ENCODE measurements at places on chromosomes 6 and 20. TPM values are rescaled to one million over a fixed set of nuclear protein-coding genes. Genes with fewer than 3 reads are reported as not detected.

TMC2 gene
- total RNA-seq: not detected

POU5F1 gene
- total RNA-seq: 0.31 TPM

ZBTB22 gene
- total RNA-seq: 13.3 TPM

GABRR1 gene
- total RNA-seq: not detected

FUCA2 gene
- 51.1 TPM for total RNA-seq

STX11 gene
- 5.9 TPM for total RNA-seq

SOD2 gene
- total RNA-seq: 737 TPM

NEURL2 gene
- 7.4 TPM for total RNA-seq

- DNase-seq: no peak
Measured at GRCh38 chr20:63540417-63541186, 3.4 kb upstream of the PTK6 start.

- no peak for DNase-seq
Measured at GRCh38 chr6:117138425-117138824, 126.9 kb upstream of the VGLL2 start.

- no peak for DNase-seq
Measured at GRCh38 chr6:40232698-40233097, 298.4 kb upstream of the MOCS1 start.

DNA sequence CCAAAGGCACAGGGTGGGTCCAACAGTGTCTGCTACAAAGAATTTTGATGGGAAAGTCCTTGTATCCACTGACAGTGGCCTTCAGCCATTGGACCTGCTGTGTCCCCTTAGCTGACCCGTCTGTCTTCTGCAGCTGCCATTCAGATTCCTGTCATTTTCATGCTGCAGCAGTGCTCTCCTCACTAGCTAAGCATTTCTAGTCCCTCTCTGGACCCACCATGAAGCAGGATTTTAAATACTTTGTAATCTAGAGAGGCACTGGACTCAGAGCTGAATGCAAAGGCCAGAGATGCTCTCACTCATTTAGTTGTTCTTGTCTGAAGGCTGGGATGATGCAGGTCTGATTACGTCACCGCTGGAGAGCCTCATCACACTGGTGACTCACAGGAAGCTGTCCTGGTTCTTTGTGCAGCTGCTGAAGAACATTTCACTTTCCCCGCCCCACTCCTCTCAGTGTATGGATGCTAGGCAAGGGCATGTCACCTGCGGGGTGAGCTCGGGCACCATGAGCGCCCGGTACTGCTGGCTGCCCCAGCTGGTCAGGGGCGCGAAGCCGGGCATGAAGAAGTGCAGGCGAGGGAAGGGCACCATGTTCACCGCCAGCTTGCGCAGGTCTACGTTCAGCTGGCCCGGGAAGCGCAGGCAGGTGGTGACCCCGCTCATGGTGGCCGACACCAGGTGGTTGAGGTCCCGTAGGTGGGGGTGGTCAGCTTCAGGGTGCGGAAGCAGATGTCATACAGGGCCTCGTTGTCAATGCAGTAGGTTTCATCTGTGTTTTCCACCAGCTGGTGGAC is 19.4 kb upstream of the TUBB2A start:
- DNase-seq: peak; percentile 74

DNA sequence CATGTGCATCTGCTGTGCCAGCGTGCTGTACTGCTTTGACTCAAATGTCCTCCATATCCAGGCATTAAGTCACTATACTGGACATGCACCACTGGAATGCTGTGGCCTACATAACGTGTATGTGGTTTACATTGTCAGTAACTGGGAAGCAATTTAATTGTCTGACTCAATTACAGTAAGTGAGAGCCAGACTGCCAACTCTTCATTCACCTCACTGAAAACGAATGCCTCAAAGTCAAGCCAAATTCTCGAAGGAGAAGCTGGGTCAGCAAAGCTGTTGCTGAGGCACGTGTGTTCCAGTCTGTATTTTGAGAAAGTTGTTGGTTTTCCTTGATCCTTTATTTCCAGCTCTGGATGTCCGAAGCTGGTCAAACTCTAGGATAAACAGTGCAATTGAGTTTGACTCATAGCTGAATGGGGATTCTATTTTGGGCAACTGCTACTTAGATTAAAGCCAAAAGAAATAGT is 534.3 kb downstream of the COL12A1 start:
- DNase-seq: no peak

GRCh38 chr20:311609-312008 is 13.7 kb upstream of the SOX12 start:
- DNase-seq: no peak

DNA sequence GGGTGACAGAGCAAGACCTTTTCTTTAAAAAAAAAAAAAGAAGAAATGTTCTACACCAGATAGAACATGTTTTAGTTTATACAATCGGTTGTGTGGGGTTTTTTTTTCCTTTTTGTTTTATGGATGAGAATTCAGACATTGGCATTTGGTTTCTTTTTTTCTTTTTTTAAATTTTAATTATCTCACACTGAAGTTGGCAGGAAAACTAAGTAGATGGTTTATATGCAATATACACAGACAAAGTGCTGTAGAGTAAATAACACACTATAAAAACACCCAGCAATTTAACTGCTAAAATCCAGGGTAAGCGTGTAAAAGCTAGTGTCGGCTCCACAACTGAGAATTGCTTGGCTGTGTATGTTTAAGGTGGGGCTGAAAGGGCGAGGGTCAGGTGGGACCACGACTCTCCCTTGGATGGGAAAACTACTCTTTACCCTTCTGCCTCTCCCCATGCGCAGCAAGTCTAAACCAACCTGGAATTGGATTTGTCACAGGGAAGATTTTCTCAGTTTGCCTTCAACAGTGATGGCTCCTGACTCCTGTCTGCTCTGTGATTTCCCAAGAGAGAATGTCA is 147.1 kb upstream of the MARCKS start:
- no peak for DNase-seq

DNA sequence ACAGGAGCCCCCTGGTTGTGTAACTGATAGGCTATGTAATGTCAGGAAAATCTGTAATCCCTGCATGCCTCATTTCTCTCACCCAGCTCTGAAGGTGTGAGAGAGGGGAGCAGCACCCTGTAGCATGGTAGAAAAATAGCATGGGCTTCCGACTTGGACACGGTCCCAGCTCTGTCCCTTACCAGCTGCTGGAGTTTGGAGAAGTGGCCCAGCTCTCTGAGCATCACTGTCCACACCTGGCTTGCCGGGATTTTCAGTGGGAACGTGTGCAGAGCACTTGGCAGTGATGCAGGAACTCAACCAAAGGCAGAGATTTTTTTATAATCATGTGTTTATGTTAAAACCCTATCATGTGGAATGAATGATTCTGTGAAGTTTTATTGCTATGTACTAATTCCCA is 34.6 kb downstream of the STK35 start:
- DNase-seq: no peak

DNA sequence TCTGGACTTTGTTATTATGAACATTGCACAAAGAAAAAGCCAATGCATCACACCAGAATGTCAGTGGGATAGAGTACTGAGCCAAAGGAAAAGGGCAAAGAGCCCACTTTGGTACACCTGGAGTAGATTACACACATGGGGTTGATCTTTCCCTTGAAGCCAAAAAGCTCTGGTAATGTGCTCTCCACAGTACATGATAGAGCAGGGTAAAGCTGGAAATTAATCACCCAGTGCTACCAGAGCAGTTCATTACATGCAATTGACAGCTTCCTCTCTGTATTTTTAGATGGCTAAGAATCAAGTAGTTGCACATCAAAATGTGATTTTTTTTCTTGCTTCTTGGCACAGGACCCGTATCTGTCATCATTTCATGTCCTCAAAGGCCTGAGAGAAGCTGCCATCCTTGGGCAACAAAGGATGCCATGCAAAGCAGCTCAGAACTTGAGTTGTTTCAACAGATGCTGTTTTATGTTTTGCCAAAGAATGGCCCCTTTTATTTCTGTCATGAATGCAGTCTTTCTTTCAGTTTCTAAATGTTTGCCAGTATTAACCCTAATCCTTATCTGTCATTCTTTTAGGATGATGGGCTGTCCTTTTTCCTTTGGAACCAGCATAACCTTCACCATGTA is 88.1 kb downstream of the HDGFL1 start:
- DNase-seq: no peak

- no peak for DNase-seq
Measured at GRCh38 chr6:484086-484745, 92.7 kb downstream of the IRF4 start.

GRCh38 chr20:58996226-58996611 is 10.8 kb downstream of the CTSZ start:
- no peak for DNase-seq

DNA sequence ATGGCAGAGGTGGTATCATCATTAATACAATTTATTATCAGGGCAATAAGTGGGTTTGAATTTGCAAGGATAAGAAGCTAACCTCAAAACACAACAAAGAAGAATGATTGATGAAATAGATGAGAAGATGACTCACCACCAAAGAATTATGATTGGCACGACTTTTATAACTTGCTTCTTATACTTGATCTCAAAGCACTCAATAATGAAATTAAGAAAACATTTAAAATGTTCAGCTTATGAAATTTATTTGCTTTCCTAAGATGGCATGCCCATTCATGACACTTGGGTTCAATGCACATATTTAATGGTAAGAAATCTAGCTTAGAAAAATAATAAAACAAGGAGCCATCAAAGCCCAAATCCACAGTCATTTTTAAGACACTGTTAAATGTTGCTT is 477.5 kb downstream of the GJA1 start:
- DNase-seq: no peak

- DNase-seq: no peak
Measured at GRCh38 chr6:114049367-114049966, 78.5 kb upstream of the HDAC2 start.

- DNase-seq: no peak
Measured at GRCh38 chr20:2706688-2707352, 14.2 kb downstream of the EBF4 start.

DNA sequence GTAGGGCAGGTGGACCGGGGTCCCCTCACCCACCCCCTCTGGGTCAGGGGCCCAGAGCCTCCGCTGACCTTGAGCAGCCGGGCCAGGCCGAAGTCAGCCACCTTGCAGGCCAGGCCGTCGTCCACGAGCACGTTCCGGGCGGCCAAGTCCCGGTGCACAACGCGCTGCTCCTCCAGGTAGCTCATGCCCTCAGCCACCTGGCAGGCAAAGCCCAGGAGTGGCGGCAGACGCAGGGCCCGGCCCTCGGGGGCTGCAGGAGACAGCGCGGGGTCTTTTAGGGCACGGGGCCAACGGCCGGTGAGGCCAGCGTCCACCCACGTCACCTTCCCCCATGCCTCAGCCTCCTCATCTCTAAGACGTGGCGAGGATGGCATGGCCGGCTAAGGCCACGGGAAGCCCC is 4.2 kb upstream of the PTK6 start:
- DNase-seq: no peak

GRCh38 chr6:70973604-70974003 is 16.7 kb upstream of the B3GAT2 start:
- no peak for DNase-seq

- DNase-seq: no peak
Measured at GRCh38 chr20:50174456-50174855, 16.2 kb upstream of the CEBPB start.

GRCh38 chr20:60255866-60256265 is 297.6 kb downstream of the CDH26 start:
- DNase-seq: no peak

Data from heart left ventricle (tissue), 16 donors.